ENCODE measurements at places on chromosomes 2 and 18.

DNA sequence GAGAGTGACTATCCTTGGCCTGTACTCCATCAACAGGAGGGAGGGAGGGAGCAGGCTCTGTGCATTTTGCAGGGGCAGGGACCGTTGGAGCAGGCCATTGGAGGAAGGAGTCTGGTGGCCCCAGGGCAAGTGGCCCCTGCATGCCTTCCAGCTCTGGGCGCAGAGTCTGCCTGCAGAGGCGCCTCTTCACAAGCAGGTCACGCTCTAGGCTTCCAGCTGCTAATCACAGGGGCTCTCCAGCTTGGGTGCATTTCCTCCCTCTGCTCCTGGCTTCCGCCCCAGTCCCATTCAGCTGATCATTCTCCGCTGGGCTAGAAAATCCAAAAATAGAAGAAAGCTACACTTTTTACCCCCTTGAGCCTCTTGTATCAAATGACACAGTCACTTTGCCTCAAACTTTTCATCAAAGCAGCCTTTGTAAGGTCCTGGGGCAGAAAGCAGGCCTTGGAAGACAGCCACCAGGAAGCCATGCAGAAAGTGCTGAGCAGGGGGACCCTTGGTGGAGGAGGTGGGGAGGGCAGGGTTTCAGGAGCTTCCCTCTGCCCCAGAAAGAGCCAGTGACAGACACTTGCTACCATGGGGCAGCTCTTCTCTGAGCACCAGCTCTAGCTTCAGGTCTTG is 11.3 kb downstream of the TMEM247 start:
- no peak overlapping the region for H3K4me3 ChIP-seq
- peaks cover 4% of the 10 kb centered on the region for H3K4me1 ChIP-seq
- H3K27ac ChIP-seq = no peak overlapping the region
- no peak for DNase-seq

DNA sequence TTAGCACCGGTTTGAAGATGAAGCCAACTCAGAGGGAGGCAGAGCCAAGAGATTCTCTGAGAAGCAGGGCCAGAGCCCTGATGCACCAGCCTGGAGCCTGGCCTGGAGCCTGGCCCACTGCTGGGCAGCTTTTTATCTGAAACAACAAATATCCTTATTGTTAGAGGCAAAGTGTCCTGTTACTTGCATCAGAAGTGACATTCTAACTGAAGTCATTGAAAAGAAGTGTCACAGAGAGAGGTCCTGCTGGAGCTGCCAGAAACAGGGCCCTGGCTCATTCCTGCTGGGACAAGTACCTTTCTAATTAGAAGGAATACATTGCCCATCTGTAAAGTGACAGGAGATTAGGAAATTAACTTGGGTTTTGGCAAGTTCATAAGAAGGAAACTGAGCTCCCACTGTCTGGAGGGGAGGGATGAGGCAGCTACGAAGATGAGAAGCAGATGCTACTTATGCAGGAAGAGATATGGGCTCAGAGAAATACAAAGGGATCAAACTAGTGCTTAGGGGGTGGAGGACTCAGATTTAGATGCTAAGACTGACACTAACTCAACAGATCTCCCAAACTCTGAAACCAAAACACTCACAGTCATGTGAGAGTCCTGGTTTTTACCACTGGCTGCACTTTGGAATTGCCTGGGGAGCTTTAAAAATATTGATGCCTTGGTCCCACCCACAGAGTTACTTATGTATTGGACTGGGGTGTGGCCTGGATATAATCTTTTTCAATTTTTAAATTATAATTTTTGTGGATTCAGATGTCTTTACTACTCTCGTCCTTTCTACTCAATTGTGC is 11.0 kb upstream of the HK2 start:
- no peak overlapping the region for H3K27ac ChIP-seq
- no peaks in the 10 kb centered on the region for H3K4me1 ChIP-seq
- no peak for DNase-seq
- H3K4me3 ChIP-seq = no peak overlapping the region
- no peaks in the 10 kb centered on the region for H3K27me3 ChIP-seq
- no peaks in the 10 kb centered on the region for H3K36me3 ChIP-seq

- H3K27me3 ChIP-seq = no peaks in the 10 kb centered on the region
- H3K4me3 ChIP-seq = no peak overlapping the region
- no peak overlapping the region for H3K27ac ChIP-seq
- H3K4me1 ChIP-seq = no peaks in the 10 kb centered on the region
- no peak for DNase-seq
Measured at GRCh38 chr2:167355821-167356220, 467.5 kb downstream of the XIRP2 start.

GRCh38 chr2:15058015-15058720 is 425.7 kb downstream of the LRATD1 start:
- H3K4me3 ChIP-seq = no peak overlapping the region
- no peaks in the 10 kb centered on the region for H3K27me3 ChIP-seq
- no peaks in the 10 kb centered on the region for H3K36me3 ChIP-seq
- no peak for DNase-seq
- no peak overlapping the region for H3K27ac ChIP-seq

DNA sequence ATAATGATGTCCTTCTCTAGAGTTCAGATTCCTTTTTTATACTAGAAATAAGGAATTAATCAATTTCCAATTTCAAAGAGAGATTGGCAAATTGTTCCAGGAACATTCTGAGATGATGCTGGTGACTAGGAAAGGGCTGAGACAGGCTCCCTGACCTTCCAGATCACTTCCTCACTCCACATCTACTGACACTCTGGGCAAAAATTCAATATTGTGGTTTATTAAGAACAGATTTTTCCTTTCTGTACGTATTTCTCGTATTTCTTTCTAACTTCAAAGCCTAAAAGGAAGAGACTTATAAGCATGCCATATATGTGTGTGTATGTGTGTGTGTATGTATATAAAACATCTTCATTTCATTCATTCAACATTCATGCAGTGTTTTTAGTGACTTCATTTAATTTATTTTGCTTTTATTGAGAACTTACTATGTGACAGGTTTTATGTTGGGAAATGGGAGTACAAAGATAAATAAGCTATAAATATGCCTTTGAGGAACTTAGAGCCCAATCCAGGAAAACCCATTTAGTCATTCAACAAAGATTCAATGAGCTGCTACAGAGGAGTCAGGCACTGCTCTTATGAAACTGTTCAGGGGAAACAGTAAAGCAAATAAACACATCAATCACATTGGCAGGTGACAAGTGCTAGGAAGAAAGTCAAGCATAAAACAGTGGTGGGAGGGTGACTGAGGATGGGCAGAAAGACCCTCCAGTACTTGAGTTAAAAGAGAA is 137.9 kb downstream of the RDH14 start:
- no peak for DNase-seq
- H3K27ac ChIP-seq = no peak overlapping the region
- H3K4me1 ChIP-seq = no peaks in the 10 kb centered on the region
- H3K36me3 ChIP-seq = no peaks in the 10 kb centered on the region

- no peak overlapping the region for H3K27ac ChIP-seq
- H3K4me3 ChIP-seq = no peak overlapping the region
- peaks cover 3% of the 10 kb centered on the region for H3K4me1 ChIP-seq
Measured at GRCh38 chr2:204321910-204322751, 223.1 kb upstream of the PARD3B start.

DNA sequence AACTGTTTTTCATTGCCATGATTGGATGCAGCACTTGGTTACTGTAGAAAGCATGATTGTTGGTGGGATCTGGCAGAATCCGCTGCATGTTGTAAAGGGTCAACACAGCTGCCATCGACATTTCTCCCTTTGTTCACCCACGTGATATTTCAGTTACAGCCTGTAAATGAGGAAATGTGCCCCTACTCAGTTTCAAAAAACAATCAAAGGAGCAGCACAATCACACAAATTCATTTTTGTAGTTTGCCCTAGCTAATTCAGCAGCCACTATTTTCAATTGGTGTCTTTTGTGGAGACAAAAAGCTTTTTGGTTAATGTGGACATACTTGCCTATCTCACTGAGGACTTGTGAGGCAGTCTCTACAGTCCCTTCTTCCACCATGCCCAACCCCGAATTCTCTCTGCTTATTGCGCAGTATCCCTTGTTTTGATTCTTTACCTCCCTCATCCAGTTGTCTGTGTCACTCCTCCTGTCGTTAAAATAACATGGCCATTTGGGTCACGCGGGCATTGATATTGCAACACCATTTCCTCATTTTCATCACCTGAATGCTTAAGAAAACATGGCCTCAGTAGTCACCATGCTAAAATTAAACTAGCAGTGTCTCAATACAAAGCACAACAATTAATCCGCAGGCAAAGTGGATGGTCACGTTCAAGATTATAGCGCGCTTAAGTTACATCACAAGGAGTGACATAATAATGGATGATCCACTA is 6.4 kb upstream of the PROC start:
- H3K27me3 ChIP-seq = no peaks in the 10 kb centered on the region
- H3K36me3 ChIP-seq = no peaks in the 10 kb centered on the region
- peaks cover 37% of the 10 kb centered on the region for H3K4me1 ChIP-seq

DNA sequence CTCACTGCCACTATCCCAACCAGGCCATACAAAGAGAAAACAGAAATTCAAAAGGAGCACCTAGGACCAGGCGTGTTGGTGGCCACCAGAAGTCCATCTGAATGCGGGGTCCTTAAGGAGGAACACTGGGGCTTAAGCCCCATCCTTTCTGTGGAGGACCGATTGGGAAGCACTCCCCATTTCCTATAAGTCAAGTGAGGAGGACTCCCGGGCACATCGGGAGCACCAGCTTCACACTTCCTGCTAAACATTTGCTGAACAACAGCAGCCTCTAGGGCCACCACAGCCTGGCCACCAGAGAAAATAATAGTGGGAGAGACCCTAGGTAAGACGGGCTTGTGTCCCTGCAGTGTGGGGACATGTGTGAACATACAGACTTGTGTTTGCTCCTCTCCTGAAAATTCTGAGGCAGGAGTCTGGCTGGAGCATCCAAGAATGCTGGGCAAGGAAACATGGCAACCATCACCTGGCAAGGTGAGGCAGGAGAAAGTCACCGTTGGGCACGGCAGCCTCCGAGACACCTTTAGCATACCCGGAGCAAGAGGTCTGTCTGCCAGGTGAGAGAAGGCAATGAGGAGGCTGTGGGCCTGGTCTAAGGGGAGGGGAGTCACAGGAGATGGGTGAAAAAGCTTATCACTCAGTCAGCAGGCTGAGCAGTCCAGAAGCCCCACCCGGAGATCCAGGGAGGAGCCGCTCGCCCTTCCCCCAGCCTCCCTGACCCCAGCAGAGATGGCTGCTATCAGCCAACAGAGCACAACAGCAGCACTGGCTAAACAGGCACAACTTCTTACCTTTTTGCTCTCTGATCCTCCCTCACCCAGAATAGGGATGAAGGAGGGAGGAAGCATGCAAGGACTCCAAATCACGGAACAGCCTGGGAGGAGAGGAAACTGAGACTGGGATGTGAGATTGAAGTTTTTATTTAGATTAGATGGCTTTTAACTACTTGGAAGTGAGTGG is 282.3 kb downstream of the EIPR1 start:
- no peaks in the 10 kb centered on the region for H3K4me1 ChIP-seq
- H3K4me3 ChIP-seq = no peak overlapping the region
- no peak for DNase-seq

DNA sequence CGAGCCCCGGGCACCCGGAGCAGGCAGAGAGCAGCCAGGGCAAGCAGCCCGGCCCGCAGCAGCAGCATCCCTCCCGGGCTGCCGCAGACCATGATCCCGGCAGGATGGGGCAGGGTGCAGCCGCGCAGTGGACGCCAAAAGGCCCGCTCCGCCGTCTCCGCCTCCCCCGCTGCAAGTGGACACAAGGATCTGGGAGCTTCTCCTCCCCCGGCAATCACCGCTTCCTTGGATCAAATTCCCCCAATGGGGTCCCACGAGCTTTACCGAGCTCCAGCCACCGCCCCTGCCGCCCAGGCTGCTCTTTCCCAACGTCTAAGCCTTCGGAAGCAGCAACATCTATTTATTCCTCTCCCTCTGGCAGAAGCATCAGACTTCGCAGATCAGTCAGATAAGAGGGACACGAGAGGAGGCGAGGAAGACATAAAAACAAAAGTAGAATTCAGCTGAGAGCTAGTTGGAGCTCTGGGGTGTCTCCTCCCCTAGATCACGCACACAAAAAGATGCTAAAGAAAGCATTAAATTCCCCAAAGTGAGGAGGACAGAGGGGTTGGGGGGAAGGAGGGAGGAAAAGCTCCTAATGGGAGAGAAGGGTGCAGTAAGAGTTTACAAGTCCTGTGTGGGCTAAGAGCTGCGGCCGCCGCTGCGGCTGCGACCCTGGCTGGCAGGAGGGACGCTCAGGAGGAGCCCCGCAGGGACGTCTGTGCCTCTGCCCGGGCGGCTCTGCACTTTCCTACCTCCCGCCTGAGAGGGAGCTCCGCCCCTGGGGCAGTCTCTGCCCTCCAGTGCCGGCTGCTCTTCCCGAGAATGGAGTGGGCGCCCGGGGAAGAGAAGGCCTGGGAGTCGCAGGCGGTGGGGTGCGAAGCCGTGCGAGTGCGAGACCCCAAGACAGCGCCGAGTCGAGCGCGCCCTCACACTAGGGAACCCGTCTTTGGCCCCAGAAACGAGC is at the start of gene FRZB:
FRZB (minus strand) TSS at position 177 of the 946 bp plus-strand sequence; CDS start at position 92, 85 bp downstream.
- peaks cover 18% of the 10 kb centered on the region for H3K4me1 ChIP-seq
- peak within 1 kb of the TSS; percentile 45 for H3K27ac ChIP-seq
- peak within 1 kb of the TSS; percentile 52 for H3K4me3 ChIP-seq
- DNase-seq = peak; percentile 77
- no peaks in the 10 kb centered on the region for H3K36me3 ChIP-seq

DNA sequence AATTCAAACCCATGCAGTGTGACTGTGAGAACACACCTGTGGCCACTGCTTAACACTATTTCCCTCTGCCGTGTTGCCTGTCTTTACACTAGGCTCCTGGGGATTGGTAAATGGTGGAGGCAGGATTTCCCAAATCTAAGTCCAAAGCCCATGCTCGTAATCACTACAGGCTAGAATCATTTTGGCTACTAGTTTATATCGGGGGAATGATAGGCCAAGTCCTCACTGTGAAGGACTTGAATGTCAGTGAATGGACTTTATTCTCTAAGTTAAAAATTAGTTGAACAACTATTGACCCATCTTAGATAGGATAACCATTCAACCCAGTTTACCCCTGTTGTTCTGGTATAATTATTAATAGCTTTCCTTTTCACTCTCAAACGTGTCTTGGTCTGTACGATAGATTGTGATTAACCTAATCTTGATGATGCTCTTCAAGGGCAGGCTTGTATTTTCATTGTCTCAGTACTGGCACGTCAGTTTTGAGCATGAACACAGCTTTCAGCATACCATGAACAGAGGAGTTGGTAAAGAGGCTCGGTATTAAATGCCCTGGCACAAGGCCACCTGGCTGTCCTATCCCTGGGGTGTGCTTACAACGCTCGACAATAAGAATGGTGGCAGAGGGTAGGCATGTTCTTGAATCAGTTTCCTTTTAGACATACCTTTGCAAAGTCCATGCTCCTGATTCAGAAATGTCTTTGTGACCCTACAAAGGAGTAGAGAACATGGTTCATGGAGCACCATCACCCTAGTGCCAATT is 148.8 kb downstream of the RTN4 start:
- H3K36me3 ChIP-seq = no peaks in the 10 kb centered on the region
- peaks cover 13% of the 10 kb centered on the region for H3K4me1 ChIP-seq
- H3K27ac ChIP-seq = no peak overlapping the region
- H3K27me3 ChIP-seq = no peaks in the 10 kb centered on the region
- no peak overlapping the region for H3K4me3 ChIP-seq

DNA sequence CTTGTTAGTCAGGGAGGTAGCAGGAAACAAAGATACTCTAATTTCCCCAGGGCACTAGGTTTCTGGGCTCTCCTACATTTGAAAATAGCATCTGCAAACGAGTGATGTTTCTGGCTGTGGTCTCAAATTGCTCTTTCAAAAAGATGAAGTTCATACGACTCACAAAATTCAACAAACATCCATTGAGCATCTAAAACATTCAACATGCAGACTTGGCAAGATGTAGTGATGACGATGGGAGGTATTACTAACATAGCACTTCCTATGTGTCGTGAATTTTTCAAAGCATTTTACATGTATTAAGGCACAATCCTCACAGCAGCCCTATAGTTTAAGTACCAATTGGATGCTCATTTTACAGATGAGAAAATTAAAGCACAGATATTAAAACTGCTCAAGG is 5.2 kb downstream of the CCBE1 start:
- H3K4me1 ChIP-seq = peaks cover 18% of the 10 kb centered on the region
- peaks cover 85% of the 10 kb centered on the region for H3K27me3 ChIP-seq
- no peak overlapping the region for H3K4me3 ChIP-seq
- H3K36me3 ChIP-seq = no peaks in the 10 kb centered on the region
- DNase-seq = no peak
